ENCODE measurements at places on chromosomes 5 and 9.

GRCh38 chr9:82601293-82601771, 461.6 kb downstream of the RASEF start:
- DNase-seq: no peak

GRCh38 chr9:102995033-102995432, at the start of gene CYLC2:
Gene CYLC2 (plus strand): TSS chr9:102995333. CDS start chr9:102995381, 48 bp downstream.
- DNase-seq: no peak

DNA sequence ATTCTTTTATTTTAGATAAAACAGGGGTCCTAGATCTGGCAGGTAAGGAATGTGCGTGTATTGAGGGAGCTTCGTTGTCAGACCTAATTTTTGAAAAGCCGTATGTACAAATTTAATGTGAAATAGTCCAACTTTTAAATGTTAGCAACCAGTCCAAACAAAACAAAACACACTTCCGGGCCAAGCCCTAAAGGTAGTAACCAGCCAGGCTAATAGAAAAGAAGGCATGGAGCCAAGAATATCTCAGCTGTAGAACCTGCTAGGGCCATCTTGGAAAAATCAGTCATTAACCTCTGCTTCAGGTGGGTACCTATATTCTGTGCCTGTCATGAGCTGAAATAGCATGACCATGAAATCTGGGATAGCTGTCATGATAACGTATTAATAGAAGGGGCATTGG, 71.0 kb downstream of the SMARCA2 start:
- no peak for DNase-seq

- DNase-seq: no peak
Measured at GRCh38 chr9:133638711-133639110, 2.5 kb downstream of the DBH start.

DNA sequence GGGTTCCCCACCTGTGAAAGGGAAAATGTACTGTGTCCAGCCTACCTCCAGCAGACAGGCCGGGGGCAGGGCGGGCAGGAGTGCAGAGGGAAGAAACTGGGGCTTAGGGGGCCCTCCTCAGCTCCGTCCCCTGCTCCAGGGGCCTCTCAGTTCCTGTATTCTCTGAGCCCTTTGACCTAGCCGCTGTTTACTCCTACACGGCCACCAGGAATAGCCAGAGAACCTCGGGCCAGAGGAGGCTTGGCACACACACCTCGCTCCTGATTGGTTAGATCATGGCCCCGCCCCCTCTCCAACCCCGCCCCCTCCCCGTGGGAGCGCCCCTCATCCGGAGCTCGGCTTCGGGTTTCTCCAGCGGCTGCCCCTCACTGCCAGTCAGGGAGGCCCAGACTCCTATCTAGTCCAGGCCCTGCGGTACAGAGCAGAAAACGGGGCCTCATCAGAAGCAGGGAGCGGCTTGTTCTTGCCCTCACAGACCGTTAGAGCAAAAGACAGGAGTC, 2.2 kb downstream of the ST6GALNAC6 start:
- DNase-seq: no peak

- no peak for DNase-seq
Measured at GRCh38 chr5:9431496-9432258, 114.2 kb downstream of the SEMA5A start.

DNA sequence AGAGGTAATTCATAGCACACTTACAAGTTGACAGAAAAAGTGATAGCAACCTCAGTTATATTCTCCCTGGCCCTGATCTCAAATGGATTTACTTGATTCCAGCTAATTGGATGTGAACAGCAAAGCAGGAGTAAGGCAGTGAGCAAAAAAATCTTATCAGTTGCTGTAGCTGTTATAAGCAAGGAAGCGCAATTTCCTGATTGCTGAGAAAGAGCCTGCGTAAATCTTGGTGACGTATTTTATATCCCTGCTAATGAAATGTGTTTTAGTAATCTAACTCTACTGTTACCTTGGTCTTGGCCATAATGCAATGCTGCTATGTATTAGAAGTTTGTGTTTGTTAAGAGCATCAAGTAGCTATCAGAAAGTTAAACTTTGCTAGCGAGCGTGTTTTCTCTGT, 661.2 kb upstream of the SEMA6A start:
- no peak for DNase-seq

Measured in NCI-H446 (cell line).